NCI-H510A (cell line): ENCODE measurements at places on chromosomes 16 and 17.

- DNase-seq: no peak
These were observed 51.6 kb downstream of the PRKCA start for GRCh38 chr17:66353937-66354401.

DNA sequence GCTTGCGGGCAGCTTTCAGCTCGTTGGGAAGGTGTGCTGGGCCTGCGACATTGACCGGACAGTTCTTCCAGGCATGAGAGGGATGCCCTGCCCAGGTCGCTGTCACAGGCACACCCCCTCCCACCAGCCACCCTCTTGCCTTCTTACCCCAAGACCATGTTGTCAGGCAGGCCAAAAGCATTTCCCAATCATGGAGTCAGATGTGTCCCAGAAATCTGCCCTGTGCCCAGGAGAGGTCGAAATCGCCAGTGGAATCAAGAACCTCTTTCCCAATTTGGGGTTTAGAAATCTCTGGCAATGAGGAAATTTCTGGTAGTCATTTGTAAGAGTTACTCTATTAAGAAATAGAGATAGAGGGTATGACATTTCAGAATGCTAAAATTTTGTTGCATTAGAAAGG, 177.1 kb downstream of the RAB11FIP4 start:
- no peak for DNase-seq

- peak; percentile 45 for DNase-seq
These were observed 14.7 kb upstream of the PLLP start for GRCh38 chr16:57299009-57299718.

- DNase-seq: no peak
These were observed 57.5 kb downstream of the CYTH1 start for GRCh38 chr17:78724544-78724943.

- no peak for DNase-seq
These were observed 4.9 kb upstream of the RBL2 start for GRCh38 chr16:53429221-53429943.

DNA sequence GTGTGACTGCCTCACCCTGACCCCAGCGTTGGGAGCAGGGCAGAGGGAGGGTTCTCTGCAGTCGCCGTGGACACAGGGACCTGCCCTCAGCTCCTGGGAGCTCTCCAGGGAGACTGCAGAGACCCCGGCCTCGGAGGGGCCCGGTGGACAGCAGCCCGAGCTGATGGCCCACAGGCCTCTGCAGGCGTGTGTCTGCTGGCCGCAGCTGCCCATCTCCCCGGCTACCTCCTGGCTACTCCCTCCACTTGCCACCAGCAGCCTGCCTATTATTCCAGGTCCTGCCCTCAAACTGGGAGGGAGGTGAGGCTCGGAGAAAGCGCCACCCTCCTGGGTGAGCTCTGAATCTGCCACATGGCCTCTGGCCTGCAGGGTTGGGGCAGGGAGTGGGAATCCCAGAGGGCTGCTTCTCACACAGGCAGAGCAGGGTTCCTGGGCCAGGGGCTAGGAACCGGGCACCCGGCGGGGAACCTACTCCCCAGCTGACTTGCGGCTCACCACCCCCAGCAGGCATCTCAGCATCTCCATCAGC, 7.2 kb downstream of the SLC16A5 start:
- DNase-seq: no peak

GRCh38 chr17:19410875-19411620, at the start of gene RNF112:
Gene RNF112 (plus strand): TSS chr17:19411232. CDS start chr17:19411409, 177 bp downstream.
- no peak for DNase-seq

DNA sequence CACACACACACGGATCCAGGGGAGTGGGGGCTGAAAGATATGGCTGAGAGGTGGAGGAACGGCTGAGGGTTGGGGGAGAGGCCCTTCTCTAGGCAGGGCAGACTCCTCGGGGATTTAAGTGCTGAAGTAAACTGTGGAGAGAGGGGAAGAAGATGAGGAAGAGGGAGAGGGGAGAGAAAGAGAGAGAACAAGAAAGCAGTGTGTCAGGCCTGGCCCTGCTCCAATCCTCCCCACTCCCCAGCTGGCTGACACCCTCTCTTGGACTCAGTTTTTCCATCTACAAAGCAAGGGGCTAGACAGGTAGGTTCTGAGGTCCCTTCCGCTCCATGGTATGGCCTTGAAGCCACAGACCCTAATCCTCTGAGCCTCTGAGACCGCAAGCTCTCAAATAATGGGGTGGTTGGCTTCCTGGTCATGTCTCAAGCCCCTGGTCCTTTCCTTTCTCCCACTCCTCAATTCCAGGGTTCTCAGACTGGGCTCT, 2.0 kb downstream of the VAMP2 start:
- no peak for DNase-seq

GRCh38 chr17:81076141-81076679, 41.3 kb downstream of the BAIAP2 start:
- no peak for DNase-seq

DNA sequence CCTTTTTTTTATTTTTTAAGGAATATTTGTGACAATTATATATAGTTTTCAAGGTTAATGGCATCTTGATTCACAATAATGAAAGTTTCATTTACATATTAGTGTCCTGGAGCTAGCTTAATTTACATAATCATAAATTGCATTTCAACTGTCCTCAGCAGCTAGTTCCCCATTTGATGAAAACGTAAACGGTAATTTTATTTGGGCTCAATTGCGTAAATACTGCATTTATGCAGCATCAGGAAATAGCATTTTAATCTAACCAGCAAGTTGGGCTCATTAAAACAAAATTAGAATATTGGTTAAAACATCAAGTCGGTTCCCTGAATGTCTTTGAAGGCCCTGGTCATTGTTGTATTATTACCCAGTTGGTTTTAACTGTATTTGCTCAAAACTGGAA, 136.8 kb upstream of the CDH5 start:
- no peak for DNase-seq

DNA sequence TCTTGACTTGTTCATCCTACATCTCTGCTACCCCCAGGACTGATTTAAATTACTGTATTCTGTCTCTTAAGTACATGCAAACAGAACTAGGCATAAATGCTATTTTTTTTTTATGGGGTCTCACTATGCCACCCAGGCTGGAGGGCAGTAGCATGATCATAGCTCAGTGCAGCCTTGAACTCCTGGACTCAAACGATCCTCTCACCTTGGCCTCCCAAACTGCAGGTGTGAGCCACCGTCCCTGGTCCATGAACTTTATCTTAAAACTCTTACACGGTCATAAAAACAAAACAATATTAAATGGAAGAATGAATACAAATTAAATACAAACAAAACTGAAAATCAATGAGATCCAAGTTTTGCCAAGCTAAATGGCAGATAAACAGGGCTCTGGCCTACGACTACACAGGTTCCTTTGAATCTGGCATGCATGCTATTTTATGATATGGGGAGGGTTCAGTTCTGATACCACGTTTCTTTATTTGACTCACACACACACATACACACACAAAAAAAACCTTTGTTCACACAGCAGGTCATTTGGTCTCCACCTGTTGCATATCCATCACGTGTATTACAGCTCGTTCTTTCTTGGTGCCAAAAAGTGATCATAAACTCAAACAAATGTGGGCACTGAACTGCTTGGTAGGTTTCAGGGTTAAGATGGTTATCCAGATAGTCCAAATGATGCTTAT, 1.1 kb upstream of the PKD1L3 start:
- no peak for DNase-seq

- DNase-seq: peak; percentile 43
These were observed 363.7 kb downstream of the SNX29 start for GRCh38 chr16:12340151-12340733.

DNA sequence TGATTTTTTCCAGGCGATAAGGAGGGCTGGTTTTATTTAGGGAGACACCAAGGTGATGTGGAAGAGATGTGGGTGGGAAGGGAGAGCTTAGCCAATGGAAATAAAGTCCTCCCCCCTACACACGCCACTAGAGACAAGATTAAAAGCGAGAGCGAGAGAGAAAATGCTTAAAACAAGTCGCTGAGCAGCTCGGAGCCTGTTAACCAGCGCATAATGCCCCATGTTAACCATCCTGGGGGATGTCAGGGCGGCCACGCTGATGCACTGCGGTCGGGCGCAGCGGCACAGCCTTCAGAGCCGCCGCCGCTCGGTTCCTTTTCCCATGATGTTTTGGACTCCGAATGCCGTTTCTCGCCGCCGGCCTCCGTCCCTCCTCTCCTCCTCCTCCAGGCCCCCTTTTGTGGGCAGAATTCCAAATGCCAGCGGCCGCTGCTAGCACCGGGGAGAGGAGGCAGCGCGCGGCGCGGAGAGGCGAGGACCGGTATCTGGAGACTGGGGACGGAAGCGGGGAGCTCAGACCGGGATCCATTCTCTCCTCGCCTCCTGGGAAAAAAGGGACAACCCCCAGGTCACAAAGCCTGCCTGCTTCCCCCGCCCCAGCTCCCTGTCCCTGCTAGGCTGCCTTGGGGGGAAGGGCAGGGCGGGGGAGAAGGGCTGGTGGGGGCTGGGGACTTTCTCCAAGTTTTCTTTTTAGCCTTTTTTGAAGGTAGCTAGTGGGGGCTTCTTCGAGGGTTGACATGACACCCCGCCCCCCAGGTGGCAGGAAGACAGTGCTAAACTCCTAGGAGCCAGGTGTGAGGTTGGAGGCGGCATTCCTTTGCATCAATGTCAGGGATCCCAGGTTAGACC, 98.1 kb upstream of the CCL2 start:
- DNase-seq: no peak

- DNase-seq: no peak
These were observed 15.6 kb upstream of the SLC38A8 start for GRCh38 chr16:84058211-84058610.

DNA sequence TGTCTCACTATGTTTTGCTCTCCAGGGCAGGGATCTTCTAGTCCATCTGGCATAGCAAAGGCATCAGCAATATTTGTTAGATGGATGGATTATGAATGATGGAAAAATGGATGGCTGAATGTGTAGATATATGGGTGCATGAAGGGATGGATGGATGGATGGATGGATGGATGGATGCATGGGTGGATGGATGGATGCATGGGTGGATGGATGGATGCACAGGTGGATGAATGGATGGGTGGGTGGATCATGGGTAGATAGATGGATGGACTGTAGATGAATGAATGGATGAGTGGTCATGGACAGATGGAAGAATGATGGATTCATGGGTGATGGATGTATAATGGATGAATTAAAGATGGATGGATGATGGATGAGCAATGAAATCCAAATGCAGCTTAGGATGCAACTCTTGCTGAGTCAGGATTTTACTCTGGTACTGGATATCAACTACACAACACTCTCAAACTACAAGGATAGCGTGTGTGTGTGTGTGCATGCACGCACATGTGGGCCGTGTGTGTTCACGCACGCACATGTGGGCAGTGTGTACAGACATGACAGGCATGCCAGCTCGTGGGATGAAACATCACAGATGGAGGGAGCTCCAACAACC, 34.0 kb downstream of the GSG1L start:
- DNase-seq: no peak

DNA sequence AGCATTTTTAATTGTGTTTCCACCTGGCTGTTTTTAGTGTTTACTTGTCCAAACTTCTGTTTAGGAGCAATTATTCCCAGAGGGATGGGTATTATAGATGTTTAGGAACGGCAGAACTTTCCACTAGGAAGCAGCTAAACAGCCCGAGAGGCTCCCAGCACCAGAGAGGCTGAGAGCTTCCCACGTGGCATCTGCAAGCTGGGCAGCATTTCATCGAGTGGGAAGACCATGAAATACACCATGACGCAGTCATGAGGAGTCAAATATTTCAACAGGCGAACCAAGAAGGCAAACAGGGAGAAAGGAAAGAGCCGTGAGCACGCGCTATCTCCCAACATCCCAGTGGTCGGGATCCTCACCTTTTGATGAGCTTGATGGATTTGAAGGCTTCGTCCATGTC, 24.1 kb downstream of the TMEM204 start:
- no peak for DNase-seq

- no peak for DNase-seq
These were observed 4.5 kb downstream of the ZNF646 start for GRCh38 chr16:31078597-31079341.

- DNase-seq: no peak
These were observed 22.8 kb downstream of the NLRC3 start for GRCh38 chr16:3554351-3554928.

- DNase-seq: no peak
These were observed 8.3 kb downstream of the CCR7 start for GRCh38 chr17:40556884-40557414.

GRCh38 chr16:11759163-11759834, 16.6 kb upstream of the TXNDC11 start:
- no peak for DNase-seq

DNA sequence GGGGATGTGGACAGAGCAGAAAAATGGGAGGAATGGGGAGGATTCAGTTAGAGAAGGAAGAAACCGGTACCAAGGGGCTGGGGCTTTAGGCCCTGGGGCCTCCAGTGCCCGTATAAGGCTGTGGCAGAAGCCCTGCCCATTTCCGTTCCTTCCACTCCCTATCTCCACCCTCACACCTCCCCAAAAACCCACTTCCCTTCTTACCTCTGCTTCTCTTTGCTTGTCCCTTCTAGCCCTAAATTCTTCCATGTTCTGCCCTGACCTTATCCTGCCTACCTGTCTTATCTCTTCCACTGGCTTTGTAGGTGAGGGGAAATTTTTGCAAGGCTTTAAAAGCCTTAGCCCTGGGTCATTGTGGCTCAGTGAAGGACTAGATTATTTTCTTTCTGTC, 4.1 kb downstream of the RNF167 start:
- DNase-seq: no peak

DNA sequence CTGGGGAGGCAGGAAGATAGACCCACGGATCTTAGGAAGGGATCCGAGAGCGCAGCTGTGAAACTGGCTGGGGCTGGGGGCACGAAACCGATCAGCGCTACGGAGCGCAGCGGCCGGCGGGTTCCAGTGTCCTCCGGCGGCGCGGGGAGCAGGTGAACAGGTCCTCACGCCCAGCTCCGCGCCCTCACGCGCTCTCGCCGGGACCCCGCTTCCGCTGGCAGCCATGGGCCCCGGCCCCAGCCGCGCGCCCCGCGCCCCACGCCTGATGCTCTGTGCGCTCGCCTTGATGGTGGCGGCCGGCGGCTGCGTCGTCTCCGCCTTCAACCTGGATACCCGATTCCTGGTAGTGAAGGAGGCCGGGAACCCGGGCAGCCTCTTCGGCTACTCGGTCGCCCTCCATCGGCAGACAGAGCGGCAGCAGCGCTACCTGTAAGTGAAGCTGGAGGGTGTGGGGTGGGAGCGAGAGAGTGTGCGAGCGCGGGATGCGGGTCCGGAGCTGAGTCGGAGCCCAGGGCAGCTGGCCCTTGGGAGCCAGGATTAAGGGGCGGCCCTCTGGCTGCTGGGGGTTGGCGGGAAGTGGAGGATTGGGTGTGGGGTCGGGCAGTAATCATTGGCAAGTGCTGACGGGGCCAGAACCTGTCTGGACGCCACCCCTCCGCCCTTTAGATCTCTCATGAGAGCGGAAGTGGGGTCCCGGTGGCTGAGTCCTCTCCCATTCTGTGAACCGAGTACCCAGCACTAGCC, 479 bp downstream of the ITGA3 start:
- peak; percentile 84 for DNase-seq

- no peak for DNase-seq
These were observed 123.5 kb downstream of the IRF8 start for GRCh38 chr16:86022381-86022960.

DNA sequence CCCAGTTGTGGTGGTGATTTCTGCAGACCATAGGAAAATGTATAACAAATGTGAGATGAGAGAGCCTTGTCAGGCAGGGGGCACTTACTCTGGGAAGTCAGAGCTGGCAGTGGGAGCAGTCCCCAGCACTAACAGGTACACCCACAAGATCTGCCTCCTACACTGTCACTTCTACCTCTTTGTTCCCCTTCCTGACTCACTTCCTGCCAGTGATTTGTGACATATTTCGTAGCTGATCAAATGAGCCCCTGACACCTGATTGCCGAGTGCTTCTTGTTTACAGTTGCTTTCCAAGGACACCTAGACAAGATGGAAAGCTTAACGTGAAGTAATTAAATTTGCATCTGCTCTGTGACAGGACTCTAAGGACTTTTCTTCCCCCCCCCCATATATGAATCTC, 40.5 kb downstream of the FTO start:
- DNase-seq: no peak
